C1 segment of cervical spinal cord (tissue), 14 donors: ENCODE measurements at places on chromosomes 16 and 17.
A peak's percentile ranks its signal among the peaks of the same experiment; 100 is the strongest.

GRCh38 chr17:56896217-56896967 lies 17.5 kb downstream of the TRIM25 start:
- DNase-seq, result no peak

GRCh38 chr16:90011508-90011819 lies 7.8 kb downstream of the DBNDD1 start:
- DNase-seq, result no peak

GRCh38 chr16:31458073-31458843 lies 1.0 kb upstream of the ARMC5 start:
- DNase-seq, result no peak

DNA sequence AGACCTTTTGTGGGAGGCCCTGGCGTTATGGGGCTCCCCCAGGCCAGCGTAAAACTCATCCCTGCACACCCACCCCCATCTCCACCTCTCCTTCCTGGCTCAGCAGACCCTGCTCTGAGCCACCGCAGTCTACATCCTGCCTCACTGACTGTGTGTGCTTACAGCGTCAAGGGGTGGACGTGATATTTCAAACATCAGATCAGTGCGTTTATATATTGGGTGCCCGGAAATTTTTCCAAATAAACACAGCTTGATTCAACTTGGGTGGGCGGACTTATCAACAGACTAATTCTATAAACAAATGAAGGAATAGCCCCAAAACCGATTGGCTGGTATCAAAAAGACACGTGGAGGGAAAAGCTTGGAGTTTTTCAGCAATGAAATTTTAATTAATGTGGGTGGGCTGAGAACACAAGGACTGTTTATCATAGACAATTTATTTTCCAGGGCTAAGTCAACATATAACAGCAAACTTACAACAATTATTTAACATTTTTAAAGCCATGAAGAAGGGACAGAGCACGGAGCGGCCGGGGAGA lies at the start of gene FOXL1:
Gene FOXL1, plus strand, starts transcription at position 489 of the 539 bp plus-strand sequence. CDS start 175 bp downstream, outside the sequence.
- no peak for DNase-seq

DNA sequence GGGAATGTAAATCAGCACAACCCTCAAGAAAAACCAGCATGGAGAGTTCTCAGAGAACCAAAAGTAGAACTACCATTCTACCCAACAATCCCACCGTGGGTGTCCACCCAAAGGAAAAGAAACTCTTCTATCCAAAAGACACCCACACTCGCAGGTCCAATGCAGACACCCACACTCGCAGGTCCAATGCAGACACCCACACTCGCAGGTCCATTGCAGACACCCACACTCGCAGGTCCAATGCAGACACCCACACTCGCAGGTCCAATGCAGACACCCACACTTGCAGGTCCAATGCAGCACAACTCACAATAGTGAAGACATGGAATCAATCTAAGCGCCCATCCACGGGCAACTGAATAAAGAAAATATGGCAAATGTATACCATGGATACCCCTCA lies 77.0 kb upstream of the RPH3AL start:
- DNase-seq, result no peak

GRCh38 chr16:29308644-29309546 lies 97.6 kb downstream of the NPIPB11 start:
- no peak for DNase-seq

- DNase-seq, result no peak
Measured at GRCh38 chr16:11050944-11051343, 106.6 kb downstream of the CLEC16A start.

DNA sequence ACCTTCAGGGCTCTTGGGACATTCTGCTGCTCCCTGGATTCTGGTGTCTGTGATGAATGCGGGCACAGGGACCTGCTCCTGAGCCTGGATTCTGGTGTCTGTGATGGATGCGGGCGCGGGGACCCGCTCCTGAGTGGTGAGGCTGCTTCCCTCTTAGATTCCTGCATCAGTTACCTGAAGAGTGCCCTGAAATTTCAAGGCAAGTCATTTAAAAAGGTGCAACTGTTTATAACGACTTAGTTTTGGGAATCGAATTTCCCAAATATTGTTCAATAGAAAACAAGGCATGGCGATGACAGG lies 7.0 kb downstream of the TMEM204 start:
- DNase-seq, result no peak

DNA sequence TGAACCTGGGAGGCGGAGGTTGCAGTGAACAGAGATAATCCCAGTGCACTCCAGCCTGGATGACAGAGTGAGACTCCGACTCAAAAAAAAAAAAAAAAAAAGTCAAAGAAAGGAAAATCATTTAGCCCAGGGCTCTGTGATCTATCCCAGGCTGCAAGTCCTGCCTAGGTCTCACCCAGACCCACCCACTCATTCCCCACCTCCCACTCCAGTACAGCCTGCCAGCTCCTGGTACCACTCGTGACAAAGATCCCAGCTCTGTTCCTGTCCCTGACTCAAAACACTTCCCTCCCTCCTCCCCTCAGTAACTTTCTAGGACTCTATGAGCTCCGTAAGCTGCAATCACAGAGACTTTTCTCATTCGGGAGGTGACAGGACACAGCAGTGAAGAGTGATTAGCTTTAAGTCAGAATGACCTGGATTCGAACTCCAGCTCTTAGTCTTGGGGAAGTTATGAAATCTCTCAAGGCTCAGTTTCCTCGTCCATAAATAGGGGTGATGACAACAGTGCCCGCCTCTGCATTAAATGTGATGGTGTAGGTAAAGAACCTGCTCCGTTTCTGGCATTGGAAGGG lies 28.0 kb upstream of the MRPS23 start:
- DNase-seq, result no peak

GRCh38 chr16:14613991-14614390 lies 16.1 kb downstream of the PARN start:
- DNase-seq, result no peak

- no peak for DNase-seq
Measured at GRCh38 chr17:37839196-37839978, 84.8 kb upstream of the TBC1D3K start.

GRCh38 chr17:35073991-35074627 lies 10.6 kb upstream of the RFFL start:
- no peak for DNase-seq

DNA sequence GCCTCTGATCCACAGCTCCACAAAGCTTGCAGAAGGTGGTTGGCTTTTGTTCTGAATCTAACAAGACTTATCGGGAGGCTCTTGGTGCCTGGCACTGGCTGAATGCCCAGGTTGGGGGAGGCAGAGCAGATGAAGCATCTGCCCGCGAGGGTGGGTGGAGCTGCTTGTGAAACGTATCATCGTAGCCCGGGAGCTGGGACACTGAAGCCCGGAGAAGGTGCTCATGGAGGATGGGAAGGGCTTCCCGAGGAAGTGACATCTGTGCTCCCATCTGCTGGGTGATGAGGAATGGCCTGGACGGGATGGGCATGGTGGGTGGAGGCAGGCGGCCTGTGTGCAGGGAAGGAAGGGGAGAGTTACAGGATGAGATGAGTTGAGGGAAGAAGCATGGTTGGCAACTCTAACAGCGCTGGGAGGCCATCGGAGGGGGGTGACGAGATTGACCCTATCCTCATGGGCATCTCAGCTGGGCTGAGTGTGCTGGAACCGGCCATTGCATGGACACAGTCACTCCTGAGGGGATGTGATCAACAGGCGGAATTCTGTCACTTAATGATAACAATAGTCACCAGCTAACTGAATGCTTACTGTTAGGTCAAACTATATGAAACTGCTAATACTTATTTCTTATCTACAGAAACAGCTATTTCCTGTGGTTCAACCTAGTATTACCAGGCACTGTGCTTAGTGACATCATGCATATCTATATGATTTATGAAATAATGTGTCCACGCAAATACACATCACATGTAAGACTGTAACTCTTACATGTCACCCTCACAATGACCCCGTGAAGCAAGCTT lies 102.7 kb downstream of the ABCC6 start:
- peak; percentile 24 for DNase-seq

GRCh38 chr16:51152691-51153576 lies 1.9 kb upstream of the SALL1 start:
- DNase-seq, result peak; percentile 42

GRCh38 chr16:86669937-86670749 lies 91.8 kb downstream of the FOXL1 start:
- DNase-seq, result no peak

- DNase-seq, result no peak
Measured at GRCh38 chr17:61084260-61084659, 315.4 kb upstream of the TBX2 start.

- no peak for DNase-seq
Measured at GRCh38 chr16:84236671-84237070, 3.1 kb downstream of the KCNG4 start.
